ENCODE measurements at places on chromosomes 16 and 17.

- no peak for DNase-seq
Measured at GRCh38 chr17:10499950-10500349, 18.4 kb downstream of the MYH1 start.

- no peak for DNase-seq
Measured at GRCh38 chr17:15942207-15942833, 2.6 kb upstream of the ADORA2B start.

DNA sequence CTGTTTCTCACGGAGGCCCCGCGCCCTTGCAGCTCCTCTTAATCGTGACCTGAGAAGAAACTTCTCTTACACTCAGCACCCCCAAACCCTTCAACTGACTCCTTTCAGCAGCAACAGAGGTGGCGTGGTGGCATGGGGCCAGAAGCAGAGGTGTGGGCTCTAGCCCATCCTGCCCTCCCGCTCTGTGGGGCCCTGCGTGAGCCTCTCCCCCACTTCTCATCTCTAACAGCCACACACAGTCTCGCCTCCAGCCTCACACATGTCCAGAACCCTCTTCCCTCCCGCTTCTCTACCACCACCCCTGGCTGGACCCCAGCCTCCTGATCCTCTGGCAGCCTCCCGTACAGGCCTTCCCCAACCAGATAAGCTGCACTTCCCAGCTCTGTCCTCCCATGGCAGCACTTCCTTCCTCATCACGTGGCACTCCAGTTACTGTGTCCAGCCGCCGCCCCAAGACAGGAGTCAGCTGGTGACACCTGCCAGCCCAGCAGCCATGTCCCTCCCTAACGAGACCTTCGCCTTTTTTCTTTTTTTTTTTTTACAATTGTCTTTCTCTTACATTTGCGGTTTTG is 30.5 kb downstream of the NSMCE1 start:
- no peak for DNase-seq

GRCh38 chr17:58172369-58173071 is 5.7 kb downstream of the OR4D2 start:
- DNase-seq, result peak; percentile 72

DNA sequence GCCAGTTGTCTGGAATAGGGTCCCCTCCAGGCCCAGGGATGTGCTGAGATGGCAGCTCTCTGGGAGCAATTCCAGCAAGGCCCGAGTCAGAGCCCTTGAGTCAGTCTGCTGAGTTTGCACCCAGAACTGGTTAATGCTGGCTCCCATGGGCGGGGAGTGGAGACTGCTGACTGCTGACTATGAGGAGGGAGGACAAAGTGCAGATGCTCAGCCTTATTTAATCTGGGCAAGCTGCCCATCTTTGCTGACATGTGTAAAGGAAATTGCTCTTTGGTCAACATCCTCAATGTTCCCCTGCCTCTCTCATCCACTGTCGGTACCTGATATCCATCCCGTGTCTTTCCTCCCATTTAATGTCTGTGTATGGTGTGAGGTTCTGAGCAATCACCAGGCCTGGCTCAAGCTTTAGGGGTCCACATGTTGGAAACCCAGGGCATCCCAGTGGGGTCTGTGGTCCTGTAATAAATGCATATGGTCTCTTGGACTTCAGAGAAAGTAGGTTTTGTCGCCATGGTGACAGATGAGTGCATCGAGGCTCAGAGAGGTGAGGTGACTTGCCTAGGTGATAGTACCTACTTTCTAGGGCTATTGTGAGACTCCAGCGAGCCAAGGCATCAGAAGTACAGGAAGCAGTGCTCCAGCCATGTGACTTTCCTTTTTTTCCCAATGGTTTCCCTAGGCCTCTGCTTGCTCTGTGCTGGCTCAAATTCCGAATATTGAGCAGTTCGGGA is 20.0 kb upstream of the RNF135 start:
- DNase-seq, result no peak

DNA sequence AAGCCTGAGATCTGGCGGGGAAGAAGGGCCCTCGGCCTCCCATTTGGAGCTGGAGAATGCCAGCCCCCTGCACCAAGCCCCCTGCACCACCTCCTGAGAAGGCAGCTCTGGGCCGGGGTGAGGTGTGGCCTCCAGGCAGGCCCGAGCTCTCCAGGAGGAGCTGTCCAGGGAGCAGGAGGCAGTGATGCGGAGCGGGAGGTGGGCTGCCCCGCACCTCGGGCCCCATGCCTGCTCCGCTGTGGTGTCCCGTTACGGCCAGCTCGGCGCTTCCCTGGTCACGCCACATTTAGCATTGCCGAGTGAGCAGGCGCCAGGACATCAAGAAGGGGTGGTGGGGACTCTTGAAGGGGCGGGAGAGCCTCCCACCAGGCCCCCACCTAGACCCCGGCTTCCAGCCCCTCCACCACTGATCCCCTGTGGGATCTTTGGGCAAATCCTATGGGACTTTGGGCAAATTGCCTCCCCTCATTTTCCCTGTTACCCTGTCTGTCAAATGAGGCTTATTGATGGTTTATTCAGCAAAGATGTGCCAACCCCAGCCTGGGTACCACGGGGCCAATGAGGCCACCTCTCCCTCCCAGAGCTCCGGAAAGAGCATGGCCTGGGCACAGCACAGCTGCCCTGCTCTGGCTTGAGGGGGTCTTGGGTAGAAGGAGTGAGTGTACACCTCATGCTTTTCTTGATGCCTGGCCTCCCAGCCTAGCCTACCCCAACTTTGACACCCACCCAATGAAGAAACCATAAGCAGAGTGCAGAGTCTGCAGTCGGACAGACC is 15.3 kb downstream of the FOXN1 start:
- no peak for DNase-seq

DNA sequence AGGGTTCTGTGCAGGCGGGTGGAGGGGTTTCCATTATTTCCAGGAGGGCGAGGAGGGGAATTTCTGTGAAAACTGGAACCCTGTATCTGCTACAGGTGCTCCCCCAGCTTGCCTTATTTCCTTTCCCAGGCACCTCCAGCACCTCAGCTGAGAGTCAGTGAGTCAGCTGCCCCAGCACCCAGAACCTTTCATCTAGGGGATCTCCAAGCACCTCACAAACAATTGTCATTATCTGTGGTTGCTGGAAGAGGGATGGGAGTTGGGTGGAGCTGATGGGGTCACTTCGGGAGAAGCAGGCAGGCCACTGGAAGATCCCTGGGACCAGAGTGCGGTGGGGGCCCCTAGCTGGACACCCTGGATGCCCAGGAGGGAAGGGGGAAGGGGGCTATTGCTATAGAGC is 10.0 kb upstream of the CLUH start:
- DNase-seq, result no peak

- DNase-seq, result no peak
Measured at GRCh38 chr17:74924250-74924948, at the start of gene OTOP2. OTOP2 (plus strand) TSS chr17:74924273; CDS start chr17:74924633, 360 bp downstream.

GRCh38 chr17:82468692-82469091 is 10.2 kb downstream of the NARF start:
- DNase-seq, result no peak

DNA sequence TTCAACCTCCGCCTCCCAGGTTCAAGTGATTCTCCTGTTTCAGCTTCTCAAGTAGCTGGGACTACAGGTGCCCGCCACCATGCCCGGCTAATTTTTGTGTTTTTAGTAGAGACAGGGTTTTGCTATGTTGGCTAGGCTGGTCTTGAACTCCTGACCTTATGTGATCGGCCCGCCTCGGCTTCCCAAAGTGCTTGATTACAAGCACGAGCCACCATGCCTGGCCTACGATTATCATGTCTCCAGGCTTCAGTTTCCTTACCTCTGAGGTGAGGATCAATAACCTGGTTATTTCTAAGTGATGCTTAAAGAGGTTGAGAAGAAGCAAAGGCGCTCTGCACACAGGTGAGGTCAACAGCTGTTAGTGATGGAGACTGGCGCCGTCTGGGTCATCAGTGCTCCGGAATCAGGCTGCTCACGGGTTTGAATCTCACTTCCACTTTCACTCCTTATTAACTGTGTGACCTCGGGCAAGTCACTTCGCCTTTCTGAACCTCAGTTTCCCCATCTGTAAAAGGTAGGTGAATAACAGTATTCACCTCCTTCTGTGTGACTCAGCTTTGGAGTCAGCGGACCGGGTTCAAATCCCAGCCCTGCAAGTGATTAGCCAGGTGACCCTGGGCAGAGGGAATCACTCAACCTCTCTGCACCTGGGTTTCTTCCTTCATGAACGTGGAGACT is 745 bp upstream of the ABCC1 start:
- DNase-seq, result peak; percentile 18

GRCh38 chr16:78990309-78990701 is 610.2 kb downstream of the MAF start:
- no peak for DNase-seq

DNA sequence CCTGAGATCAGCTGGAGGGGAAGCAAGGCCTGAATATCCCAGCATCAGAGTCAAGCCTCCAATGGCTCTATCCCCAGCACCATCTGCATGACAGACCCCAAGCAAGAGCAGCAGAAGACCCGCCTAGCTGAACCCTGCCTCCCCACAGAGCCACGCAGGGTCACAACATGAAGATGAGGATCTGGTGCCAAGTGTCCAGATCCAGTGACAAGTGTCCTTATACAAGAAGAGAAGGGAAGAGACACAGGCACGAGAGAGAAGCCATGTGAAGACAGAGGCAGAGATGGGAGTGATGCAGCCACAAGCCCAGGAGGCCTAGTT is 28.9 kb downstream of the TNFRSF13B start:
- no peak for DNase-seq

GRCh38 chr16:29820730-29821642 is 724 bp downstream of the MVP start:
- peak; percentile 66 for DNase-seq

- no peak for DNase-seq
Measured at GRCh38 chr16:89620406-89620841, 7.0 kb downstream of the DPEP1 start.

GRCh38 chr16:4839942-4840341 is 7.1 kb downstream of the GLYR1 start:
- no peak for DNase-seq

DNA sequence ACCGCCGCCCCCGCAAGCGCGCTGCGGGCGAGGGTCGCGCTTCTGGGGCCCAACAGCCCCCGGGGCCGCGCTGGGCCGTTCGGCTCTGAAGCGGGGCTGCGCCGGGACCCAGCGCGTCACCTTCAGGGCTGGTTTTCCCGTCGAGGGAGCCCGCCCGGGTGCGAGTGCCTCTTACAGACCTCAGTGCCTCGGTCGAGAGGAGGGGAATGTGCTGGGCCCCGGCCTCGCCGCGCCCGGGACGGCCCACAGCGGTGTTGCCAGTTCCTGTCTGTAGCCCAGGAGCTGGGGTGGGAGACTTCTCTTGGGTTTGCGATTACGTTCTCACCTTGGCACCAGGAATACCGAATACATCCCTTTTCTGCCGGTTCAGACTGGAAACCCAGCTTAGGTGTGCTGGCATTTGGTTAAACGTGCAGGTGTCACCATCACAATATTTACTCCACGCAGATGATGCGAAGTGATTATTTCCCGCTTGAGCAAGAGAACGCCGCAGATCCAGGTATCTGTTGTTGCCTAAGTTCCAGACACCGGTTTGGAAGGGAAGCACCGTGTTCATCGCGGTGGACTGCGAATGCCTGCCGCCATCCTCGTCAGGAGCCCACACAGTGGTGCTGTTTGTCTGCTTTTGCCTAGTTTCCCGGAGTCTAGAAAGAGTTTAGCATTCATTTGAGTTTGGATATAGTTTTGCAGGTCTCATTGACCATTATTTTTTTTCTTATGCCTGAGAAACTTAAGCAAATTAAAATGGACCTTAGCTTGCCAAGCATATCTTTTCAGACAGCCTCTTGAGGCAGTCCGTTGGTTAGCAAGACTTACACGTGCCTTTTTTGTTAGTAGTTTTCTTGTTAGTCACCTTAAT is 914 bp downstream of the MAP1LC3B start:
- peak; percentile 15 for DNase-seq

DNA sequence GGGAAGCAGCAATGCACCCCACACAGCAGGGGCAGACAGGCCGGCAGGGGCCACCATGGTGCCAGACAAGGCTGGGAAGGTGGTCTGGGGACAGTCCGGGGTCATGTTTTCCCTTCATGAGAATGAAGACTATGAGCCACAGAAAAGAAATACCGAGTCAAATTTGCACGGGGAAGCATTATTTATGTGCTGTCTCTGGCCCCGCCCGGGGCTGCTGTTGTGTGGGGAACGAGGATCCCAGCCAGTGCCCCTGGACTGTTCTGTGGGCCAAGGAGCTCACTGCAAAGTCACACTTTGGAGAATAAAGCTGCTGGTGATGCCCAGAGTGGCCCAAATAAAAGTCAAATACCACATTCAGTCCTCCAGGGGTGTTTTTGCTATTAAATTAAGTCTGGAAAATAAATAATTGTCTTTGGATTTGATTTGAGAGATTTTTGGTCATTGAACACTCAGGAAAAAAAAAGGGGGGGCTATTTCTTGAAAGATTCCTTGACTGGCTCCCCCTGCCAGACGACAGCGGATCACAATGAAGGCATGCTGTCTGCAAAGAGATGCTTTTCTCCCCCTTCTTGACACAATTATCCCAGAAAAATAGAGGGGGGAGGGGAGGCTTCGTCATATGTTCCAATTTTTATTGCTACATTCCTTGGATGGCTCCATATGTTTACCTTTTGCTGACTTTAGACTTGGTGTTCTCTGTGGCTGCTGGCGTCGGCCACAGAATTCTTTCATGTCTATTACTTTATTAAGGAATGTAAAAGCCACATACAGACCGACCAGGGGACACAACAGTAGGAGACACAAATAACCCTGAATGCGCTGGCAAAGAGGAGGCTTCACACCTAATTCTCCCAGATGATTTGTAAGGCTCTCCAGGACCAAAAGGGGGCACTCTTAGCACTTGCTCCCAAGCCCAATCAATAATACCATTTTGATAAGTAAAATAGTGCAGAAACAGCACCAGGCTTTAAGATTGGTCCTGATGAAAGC is 27.1 kb upstream of the ANKFN1 start:
- DNase-seq, result no peak

- DNase-seq, result peak; percentile 69
Measured at GRCh38 chr17:28896884-28897768, at the start of gene FLOT2. FLOT2 (minus strand) TSS chr17:28897733; CDS start chr17:28897574, 159 bp downstream.

GRCh38 chr16:86396422-86396821 is 113.9 kb upstream of the FOXF1 start:
- DNase-seq, result no peak

GRCh38 chr17:6913608-6914443 is 82.0 kb upstream of the ALOX12 start:
- DNase-seq, result peak; percentile 75

- no peak for DNase-seq
Measured at GRCh38 chr17:61542027-61542426, 49.0 kb downstream of the NACA2 start.

- no peak for DNase-seq
Measured at GRCh38 chr16:69469807-69470561, 45.6 kb downstream of the CYB5B start.

- peak; percentile 72 for DNase-seq
Measured at GRCh38 chr17:77834170-77835115, 124.1 kb upstream of the TNRC6C start.

DNA sequence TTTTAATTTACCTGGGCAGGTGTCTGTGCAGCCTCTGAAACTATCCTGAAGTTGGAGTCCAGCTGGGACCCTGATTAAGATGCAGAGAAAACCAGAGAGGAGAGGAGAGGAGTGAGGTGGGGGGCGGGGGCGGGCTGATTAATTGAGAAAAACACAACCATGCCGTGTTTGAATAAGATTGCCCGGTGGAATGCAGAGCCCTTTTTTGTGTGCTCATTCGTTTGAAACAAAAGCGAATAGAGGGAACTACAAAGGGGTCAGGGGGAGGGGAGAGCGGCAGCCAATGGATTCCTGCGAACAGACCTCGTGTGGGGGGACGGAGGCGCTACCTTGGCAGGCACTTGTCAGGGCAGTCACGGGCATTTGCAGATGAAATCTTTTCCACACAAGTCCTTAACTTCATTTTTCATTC is 355.8 kb downstream of the SOX9 start:
- DNase-seq, result no peak

- no peak for DNase-seq
Measured at GRCh38 chr17:44910231-44911106, 4.8 kb downstream of the GFAP start.

GRCh38 chr16:49850558-49851467 is 5.1 kb downstream of the ZNF423 start:
- DNase-seq, result no peak

All from CD4-positive, alpha-beta T cell treated with Interleukin-2 at 100 ng/mL for 4 hours (primary cell).